ENCODE measurements at places on chromosomes 6 and 20. TPM values are rescaled to one million over a fixed set of nuclear protein-coding genes. Genes with fewer than 3 reads are reported as not detected.
A peak's percentile ranks its signal among the peaks of the same experiment; 100 is the strongest.

Gene SDHAF4
- 10.1 TPM for total RNA-seq

Gene MCM8
- total RNA-seq = 18.4 TPM

Gene MCM3
- 125 TPM for total RNA-seq

Gene MMUT
- 16.2 TPM for total RNA-seq

Gene SLC25A27
- total RNA-seq = 3.8 TPM

Gene MUC22
- total RNA-seq = not detected

Gene TEAD3
- total RNA-seq = 14.0 TPM

Gene RAB44
- total RNA-seq = not detected

- DNase-seq = no peak
Observed at GRCh38 chr6:148250975-148251685, 91.5 kb upstream of the SASH1 start.

DNA sequence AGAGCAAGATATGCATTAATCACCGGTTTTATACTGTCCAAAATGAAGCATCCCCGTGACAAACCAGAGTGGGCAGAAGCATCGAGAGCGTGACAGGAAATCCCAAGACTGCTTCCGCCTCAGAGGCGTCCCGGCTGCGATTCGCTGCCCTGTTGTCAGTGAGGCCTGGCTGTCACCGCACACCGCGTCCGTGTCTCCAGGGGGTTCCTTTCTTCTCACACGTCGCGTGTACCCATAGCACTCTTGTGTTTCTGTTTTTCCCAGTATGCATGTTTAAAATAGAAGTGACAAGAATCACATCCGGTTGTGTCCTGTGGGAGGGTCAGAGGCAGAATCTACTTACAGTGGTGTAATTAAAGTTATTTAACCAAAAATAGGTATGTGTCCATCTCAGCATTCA, 8.3 kb upstream of the ADRM1 start:
- no peak for DNase-seq

DNA sequence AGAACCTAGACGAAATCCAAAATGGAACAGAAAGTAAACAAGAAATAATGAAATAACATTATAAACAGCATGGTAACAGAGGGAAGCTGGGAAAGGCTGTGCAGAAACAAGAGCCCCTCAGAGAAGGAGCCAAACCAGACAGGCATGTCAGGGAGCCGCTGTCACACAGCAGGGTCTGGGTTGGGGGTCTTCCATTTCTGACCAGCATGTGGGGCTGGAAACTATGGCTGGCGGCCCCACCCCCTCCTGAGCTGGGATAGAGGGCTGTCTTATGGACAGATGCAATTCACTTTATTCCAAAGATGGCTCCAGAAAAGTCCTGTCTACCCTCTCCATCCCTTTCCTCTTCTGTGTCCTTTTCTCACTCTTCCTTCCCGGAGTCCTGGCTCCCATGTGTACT, 27.3 kb downstream of the C6orf89 start:
- DNase-seq = no peak

GRCh38 chr6:170448317-170448716, 104.8 kb downstream of the PSMB1 start:
- no peak for DNase-seq

DNA sequence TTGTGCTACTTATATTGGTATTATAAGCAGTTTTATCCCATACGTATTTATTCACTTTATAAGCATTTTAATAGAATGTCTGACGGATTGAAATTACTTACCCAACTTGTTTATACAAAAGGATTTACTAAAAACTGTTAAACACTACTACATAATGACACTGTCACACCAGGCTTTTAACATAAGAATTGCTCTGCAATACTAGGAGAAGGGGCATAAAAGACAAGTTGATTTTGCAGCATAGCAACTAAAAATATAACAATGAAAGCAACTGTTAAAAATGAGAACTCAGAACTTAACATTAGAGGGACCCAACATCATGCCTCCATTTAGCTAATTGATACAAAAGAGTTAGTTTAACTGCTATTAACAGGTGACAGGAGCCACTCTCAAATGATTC, 995.3 kb downstream of the PHF3 start:
- no peak for DNase-seq

GRCh38 chr6:42066156-42066675, 15.9 kb downstream of the TAF8 start:
- DNase-seq = no peak

DNA sequence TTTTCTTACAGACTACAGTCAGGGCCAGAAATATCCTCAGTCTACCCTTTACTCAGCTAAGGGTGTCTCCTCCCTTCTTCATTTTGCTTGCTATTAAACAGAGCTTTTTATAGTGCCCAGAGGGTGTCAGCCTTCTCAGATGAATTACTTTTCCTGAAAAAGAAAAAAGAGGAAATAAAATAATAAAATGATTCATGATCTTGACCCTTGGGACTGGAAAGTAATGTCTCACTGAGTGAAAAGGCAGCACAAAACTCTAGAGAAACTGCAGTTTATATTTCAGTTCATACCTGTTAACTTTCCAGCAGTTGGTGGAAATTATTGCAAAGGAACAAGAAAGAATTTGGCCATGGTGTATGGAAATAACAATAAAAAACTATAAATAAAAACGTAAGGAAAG, 170.6 kb downstream of the IBTK start:
- DNase-seq = no peak

GRCh38 chr6:26103141-26103769, 16.0 kb downstream of the HFE start:
- peak; percentile 56 for DNase-seq

Data from foreskin keratinocyte (primary cell).